ENCODE measurements at places on chromosomes 16 and 17.

DNA sequence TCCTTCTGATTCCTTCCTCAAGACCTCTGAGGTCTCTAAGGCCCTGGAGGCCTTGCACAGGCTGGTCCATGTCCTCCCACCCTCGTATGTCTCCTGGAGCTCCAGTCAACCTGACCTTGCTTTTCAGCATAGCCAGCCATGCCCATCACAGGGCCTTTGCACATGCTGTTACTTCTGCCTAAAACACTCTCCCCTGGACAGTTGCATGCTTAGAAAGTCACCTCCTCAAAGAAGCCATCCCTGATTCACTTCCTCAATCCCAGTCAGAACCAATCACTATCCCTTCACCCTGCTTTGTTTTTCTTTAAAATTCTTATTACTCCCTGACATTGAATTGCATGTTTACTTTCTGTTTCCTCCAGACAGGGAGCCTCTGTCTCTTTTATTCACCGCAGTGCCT lies 322.1 kb upstream of the CCL2 start:
- no peak for DNase-seq

GRCh38 chr17:29138184-29138955 lies 41.8 kb downstream of the MYO18A start:
- no peak for DNase-seq

- no peak for DNase-seq
Measured at GRCh38 chr17:14505606-14506005, 204.7 kb downstream of the HS3ST3B1 start.

DNA sequence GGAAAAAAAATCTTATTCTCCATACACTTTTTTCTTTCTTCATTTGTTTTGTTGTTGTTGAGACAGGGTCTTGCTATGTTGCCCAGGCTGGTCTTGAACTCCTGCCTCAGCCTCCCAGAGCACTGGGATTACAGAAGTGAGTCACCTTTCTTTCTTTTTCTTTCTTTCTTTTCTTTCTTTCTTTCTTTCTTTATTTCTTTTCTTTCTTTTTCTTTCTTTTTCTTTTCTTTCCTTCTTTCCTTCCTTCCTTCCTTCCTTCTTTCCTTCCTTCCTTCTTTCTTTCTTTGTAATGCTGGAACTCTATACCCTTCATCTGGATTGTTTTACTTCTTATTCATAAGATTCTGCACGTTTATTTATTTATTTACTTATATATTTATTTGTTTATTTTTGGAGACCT lies 94.5 kb upstream of the TNRC6A start:
- DNase-seq, result no peak

DNA sequence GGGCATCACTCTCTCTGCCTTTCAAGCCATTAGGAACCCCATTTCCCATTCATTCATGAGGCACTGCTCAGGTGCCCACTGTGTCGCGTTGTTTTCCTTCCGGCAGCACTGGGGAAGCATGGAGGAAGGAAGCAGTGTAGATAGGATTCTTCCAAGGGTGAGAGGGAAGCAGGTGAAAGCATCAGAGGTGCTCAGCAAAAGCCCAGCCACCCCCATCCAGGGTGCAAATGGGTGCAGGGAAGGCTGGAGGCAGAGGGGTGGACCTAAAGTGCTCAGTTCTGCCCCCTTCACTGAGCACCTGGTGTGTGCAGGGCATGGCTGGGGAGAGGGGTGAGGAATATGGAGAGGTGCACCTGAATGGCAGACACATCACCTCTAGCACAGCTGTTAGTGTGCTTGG lies 3.4 kb upstream of the NXPH3 start:
- DNase-seq, result no peak

DNA sequence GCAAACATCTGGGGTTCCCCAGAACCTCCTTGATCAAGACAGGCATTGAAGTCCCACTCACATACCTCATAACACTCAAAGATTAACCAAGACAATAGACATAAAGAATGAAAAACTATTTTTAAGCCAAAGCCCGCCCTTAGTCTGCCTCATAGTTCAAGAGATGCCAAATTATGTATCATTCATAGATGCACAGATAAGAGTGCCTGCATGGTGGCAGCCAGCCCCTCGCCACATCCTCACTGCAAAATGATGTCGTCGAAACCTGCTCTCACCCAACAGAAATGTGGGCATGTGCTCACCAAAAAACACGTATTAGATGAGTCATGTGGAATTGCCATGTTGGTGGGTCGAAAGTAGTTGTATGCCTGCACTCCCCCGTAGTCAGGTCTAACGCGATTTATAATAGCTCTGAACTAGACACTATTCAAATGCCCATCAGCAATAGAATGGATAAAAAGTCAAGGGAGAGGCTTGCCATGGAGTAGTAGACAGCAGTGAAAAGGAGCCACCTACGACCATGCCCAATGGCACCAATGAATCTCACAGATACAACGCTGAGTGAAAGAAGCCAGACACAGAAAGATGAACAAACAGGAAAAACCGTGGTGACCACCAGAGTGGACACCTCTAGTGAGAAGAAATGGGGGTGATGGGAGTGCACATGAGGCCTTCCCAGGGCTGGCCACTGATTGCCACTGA lies 64.8 kb downstream of the C16orf95 start:
- DNase-seq, result peak; percentile 14

All from islet precursor cell (in vitro differentiated cells).